ENCODE measurements at places on chromosomes 7 and 10. TPM values are rescaled to one million over a fixed set of nuclear protein-coding genes. Genes with fewer than 3 reads are reported as not detected.

GRCh38 chr10:103641326-103641725 lies 147.8 kb downstream of the NEURL1 start:
- H3K36me3 ChIP-seq: no peaks in the 10 kb centered on the region
- H3K4me1 ChIP-seq: no peaks in the 10 kb centered on the region
- no peaks in the 10 kb centered on the region for H3K27me3 ChIP-seq
- H3K4me3 ChIP-seq: no peak overlapping the region

DNA sequence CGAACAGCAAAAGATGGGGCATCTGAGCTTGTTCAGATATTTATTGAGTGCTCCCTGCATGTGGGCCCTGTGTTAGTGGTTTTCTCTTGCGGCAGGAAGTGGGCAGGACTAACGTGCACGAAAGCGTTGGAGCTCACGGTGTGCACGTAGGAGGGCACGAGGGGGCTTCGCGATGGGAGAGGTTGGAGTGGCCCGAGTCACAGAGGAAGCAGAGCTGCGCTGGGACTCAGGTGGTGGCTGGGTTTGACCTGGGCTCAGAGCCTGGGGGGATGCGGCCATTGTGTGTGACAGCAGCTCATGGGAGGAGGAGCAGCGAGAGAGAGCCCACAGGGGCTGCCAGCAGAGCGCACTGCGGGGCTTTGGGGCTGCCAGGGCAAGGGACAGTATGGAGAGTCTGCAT lies 7.7 kb downstream of the ZSCAN25 start:
- H3K27ac ChIP-seq: no peak overlapping the region
- peaks cover 9% of the 10 kb centered on the region for H3K36me3 ChIP-seq
- H3K4me1 ChIP-seq: no peaks in the 10 kb centered on the region
- no peak overlapping the region for H3K4me3 ChIP-seq
- DNase-seq: no peak

DNA sequence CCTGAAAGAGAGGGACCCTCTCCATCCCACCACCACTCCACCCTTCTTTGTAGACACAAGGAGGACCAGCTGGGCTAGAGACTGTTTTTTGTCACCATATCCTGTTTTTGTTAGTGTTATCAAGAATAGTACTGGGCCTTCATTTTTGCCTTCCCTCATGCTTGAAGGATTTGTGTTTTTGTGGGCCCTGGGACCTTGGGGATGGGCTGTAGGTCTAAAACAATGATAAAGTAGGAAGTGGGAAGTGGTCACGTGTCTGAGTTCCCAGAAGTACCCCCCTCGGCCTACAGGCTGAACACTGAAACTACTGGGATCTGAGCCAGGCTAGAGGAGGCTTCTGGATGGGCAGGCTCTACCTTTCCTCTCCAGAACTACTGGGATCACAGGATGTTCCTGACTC lies 8.9 kb downstream of the AGFG2 start:
- peak overlapping the region; percentile 92 for H3K27ac ChIP-seq
- peaks cover 4% of the 10 kb centered on the region for H3K36me3 ChIP-seq
- no peak overlapping the region for H3K4me3 ChIP-seq
- no peak for DNase-seq

GRCh38 chr7:100372256-100372655 lies 1.0 kb upstream of the PILRA start:
- no peak overlapping the region for H3K4me3 ChIP-seq
- H3K4me1 ChIP-seq: no peaks in the 10 kb centered on the region
- H3K27ac ChIP-seq: no peak overlapping the region
- DNase-seq: no peak

- no peaks in the 10 kb centered on the region for H3K4me1 ChIP-seq
- no peak overlapping the region for H3K4me3 ChIP-seq
- H3K27me3 ChIP-seq: no peaks in the 10 kb centered on the region
- H3K36me3 ChIP-seq: peaks cover 3% of the 10 kb centered on the region
- peak; percentile 89 for DNase-seq
These were observed 69.1 kb upstream of the MXI1 start for GRCh38 chr10:110138197-110138812.

- H3K4me3 ChIP-seq: no peak overlapping the region
- H3K4me1 ChIP-seq: no peaks in the 10 kb centered on the region
- no peaks in the 10 kb centered on the region for H3K36me3 ChIP-seq
- H3K27ac ChIP-seq: no peak overlapping the region
- no peak for DNase-seq
These were observed 564.1 kb downstream of the ATRNL1 start for GRCh38 chr10:115657161-115657860.

GRCh38 chr7:101087334-101088068 lies 2.2 kb downstream of the TRIM56 start:
- H3K36me3 ChIP-seq: no peaks in the 10 kb centered on the region
- no peak for DNase-seq
- H3K4me1 ChIP-seq: peaks cover 12% of the 10 kb centered on the region
- H3K4me3 ChIP-seq: no peak overlapping the region

- H3K27me3 ChIP-seq: no peaks in the 10 kb centered on the region
- H3K4me1 ChIP-seq: peaks cover 3% of the 10 kb centered on the region
- H3K27ac ChIP-seq: no peak overlapping the region
- no peak overlapping the region for H3K4me3 ChIP-seq
These were observed 129.9 kb downstream of the DOCK4 start for GRCh38 chr7:112076324-112076723.

DNA sequence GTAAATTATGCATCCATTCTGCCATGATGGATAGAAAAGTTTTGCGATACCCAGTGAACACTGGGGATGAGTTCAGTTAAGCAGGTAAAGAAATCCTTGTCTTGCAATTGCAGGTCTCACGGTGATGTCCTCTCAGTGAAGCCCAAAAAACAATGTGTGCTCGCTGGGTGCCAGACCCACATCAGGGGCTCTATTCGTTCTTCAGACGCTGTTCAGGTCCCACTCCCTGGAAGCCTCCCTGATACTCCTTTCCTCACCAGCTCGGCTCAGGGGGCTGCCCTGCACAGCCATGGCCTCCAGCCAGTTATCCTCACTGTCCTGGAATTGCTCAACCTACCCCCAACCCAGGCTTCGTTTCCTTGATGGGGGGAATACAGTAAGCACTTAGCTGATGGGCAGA lies 323.5 kb downstream of the ADARB2 start:
- H3K36me3 ChIP-seq: no peaks in the 10 kb centered on the region
- H3K27me3 ChIP-seq: no peaks in the 10 kb centered on the region
- no peak overlapping the region for H3K4me3 ChIP-seq
- no peaks in the 10 kb centered on the region for H3K4me1 ChIP-seq
- no peak for DNase-seq
- no peak overlapping the region for H3K27ac ChIP-seq

- peaks cover 10% of the 10 kb centered on the region for H3K4me1 ChIP-seq
- H3K27ac ChIP-seq: no peak overlapping the region
- peak; percentile 82 for DNase-seq
- no peaks in the 10 kb centered on the region for H3K36me3 ChIP-seq
These were observed 84.0 kb downstream of the GSAP start for GRCh38 chr7:77331938-77332695.

GRCh38 chr10:80583685-80584084 lies 46.0 kb downstream of the SH2D4B start:
- H3K4me1 ChIP-seq: no peaks in the 10 kb centered on the region
- no peaks in the 10 kb centered on the region for H3K36me3 ChIP-seq
- no peak overlapping the region for H3K4me3 ChIP-seq
- no peaks in the 10 kb centered on the region for H3K27me3 ChIP-seq
- DNase-seq: no peak

Gene PPA1
- 168 TPM for polyA plus RNA-seq

Gene COL28A1
- polyA plus RNA-seq: 2.7 TPM

Gene GPR141
- not detected for polyA plus RNA-seq

Gene PNLIPRP1
- polyA plus RNA-seq: not detected

Gene SEMA3D
- polyA plus RNA-seq: 0.82 TPM

Gene ICA1
- 24.2 TPM for polyA plus RNA-seq

Gene GDF2
- not detected for polyA plus RNA-seq

Gene TAC1
- polyA plus RNA-seq: 10.9 TPM

Gene CALN1
- not detected for polyA plus RNA-seq
